Activated naive CD4-positive, alpha-beta T cell (primary cell): ENCODE measurements at places on chromosomes 6 and 20.

DNA sequence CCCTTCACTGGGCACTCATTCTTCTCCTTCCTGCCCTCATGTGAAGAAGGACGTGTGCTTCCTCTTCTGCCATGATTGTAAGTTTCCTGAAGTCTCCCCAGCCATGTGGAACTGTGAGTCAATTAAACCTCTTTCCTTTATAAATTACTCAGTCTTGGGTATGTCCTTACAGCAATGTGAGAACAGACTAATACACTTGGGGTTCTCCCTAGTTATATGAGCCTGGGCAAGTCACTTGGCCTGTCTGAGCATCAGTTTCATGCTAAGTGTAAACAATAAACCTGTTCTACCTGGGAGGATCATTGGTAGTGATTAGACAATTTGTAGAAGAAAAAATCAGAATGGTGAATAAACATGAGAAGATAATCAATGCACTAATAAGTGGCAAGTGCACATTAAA is 162.2 kb upstream of the ARG1 start:
- no peak for DNase-seq

GRCh38 chr20:34511891-34512265 is 4.3 kb upstream of the DYNLRB1 start:
- no peak for DNase-seq

GRCh38 chr6:66662721-66663507 is 955.9 kb upstream of the EYS start:
- no peak for DNase-seq

DNA sequence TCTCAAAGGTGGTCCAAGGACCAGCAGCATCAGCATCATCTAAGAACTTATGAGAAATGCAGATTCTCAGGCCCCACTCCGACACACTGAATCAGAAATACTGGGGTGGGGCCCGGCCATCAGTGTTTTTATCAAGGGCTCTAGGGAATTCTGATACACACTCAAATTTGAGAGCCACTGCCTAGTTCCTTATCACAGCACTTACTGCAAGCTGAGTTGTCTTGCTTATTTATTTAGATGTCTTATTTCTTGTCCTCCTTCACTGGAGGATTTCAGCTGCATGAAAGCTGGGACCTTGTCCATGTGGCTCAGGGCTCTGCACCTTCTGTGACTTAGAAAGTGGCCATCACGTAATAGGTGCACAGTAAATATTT is 139.4 kb upstream of the RREB1 start:
- DNase-seq, result no peak

DNA sequence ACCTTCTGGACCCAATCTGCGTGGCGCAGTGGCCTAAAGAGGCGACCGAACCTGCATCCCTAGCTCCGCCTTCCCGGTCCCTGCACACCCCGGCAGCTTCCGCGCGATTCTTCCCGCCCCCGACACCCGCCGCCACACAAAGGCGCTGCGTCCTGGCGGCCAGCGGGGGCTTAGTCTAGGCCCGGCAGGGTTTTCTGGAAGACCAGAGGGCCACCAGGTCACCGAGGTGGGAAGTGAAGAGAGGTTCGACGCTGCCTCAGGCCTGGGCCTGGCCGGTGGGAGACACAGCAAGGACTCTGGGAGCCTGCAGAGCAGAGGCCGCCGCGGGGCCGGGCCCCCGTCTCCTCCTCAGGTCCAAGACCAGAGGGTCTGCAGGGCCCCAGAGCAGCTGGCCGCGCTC is 154.9 kb downstream of the OR2B2 start:
- DNase-seq, result peak; percentile 17

DNA sequence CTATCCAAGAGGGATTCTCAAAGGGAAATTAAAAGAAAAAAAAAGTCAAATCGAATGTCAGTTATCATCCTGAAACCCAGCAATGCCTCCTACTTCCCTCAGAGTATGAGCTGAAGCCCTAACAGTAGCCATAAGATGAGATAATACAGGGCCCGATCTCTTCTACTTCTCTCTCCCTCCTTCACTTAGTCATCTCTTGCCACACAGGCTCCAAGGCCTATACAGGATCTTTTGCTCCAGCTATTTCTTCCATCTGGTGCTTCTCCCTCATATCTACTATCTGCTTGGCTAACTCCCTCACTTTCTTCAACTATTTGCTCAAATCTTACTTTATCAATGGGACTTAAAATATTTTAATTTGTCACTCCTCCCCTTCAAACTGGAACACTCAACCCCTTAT is 215.3 kb downstream of the RNGTT start:
- DNase-seq, result no peak

GRCh38 chr6:112310439-112311125 is 36.5 kb upstream of the RFPL4B start:
- no peak for DNase-seq

DNA sequence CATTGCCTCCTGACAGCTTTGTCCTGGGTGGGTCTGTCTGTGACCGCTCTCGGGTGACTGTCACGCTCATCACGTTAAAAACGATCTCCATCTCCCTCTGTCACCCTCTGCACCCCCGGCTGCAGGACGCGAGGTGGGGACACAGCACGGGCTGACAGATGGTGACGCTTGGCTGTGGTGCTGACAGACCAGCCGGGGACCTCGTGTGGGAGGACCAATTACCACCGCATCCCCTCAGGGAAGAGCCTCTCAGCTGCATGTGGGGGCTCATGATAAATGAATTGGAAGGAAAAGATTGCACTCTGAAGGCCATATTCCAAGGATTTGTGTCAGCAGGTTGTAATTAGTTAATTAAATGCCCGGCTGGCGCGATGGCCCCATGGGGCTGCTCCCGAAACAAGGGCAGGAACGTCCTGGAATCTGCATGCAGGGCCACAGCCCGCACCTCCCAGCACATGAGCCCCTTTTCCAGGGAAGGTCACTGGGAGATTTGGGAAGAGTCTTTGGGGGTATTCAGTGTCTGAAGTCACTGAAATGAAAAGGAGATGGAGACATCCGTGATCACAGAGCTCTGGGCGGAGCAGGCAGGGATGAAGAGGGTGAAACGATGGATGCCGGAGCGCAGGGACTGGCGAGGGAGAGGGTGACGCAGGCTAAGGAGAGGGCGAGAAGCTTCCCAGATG is 87.1 kb downstream of the ERMARD start:
- no peak for DNase-seq

DNA sequence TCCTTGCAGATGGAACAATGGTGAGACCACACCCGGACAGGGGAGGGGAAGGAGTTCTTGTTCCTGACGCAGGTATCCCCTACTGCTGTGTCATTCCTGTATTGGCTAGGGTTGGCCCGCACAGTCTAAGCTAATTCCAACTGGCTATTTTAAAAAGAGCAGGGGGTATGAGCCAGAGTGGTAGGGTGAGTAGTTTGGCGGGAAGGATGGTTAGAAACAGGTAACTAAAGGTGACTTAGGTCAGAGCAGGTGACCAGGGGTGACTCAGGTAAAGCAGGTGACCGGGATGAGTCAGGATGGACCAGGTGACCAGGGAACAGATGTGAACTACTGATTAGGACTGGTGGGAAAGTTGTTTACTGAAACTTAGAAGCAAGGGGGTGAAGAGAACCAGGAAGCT is 58.0 kb downstream of the ZNF292 start:
- no peak for DNase-seq

GRCh38 chr6:118101220-118101619 is 194.2 kb downstream of the SLC35F1 start:
- DNase-seq, result no peak

DNA sequence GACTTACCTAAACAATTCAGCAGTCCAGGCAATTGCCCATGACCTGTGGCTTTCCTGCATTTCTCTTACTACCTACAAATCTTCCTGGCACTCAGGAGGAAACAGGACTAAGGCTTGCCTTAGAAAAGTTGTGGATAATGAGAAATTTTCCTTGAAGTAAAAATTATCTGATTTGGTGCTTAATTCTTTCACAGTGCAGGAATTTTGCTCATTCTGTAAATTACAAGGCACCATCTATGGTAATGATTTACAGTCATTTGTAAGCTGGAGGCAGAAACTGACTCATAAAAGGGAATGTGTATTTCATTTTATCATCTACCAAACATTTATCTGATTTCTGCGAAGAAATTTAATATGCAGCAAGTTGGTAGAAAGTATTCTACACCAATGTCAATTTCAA is 211.5 kb upstream of the FKBP1C start:
- DNase-seq, result no peak

DNA sequence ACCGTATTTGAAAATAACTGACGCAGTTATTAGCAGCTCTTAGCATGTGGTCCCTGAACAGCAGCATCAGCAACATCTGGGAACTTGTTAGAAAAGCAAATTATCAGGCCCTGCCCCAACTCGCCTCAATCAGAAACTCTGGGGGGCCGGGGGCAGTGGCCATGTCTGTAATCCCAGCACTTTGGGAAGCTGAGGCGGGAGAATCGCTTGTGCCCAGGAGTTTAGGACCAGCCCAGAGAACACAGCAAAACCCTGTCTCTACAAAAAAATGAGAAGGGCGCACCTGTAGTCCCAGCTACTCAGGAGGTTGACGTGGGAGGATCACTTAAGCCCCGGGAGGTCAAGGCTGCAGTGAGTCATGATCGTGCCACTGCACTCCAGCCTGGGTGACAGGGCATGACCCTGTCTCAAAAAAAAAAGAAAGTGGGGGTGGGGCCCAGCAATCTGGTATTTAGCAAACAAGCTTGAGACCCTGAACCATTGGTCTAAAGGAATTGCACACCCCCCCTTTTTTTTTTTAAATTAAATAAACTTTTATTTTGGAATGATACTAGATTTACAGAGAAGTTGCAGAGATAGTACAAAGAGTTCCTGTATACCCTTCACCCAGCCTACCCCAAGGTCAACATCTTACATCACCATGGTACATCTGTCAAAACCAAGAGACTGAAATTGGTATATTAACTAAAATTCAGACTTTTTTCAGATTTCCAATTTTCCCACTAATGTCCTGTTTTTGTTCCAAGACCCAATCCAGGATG is 6.7 kb downstream of the SRXN1 start:
- no peak for DNase-seq

GRCh38 chr6:143002686-143003085 is 57.7 kb upstream of the HIVEP2 start:
- DNase-seq, result no peak

DNA sequence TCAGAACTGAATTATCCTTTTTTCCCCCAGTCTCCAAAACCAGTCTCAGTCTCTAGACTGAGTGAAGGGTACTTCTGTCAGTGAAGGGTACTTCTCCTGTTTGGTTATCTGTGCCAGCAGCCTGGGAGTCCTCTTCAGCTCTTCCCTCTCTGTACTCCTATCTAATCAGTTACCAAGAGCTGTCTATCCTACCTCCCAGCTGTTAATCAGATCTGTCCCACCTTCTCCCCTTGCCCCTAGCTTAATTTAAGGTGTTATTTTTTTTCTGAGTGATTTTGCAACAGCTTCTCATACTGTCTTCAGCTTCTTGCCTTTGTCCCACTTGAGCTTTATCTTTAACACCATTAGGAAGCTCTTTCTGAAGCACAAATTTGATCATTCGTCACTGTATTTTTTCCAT is 491.9 kb upstream of the SOX4 start:
- DNase-seq, result no peak

DNA sequence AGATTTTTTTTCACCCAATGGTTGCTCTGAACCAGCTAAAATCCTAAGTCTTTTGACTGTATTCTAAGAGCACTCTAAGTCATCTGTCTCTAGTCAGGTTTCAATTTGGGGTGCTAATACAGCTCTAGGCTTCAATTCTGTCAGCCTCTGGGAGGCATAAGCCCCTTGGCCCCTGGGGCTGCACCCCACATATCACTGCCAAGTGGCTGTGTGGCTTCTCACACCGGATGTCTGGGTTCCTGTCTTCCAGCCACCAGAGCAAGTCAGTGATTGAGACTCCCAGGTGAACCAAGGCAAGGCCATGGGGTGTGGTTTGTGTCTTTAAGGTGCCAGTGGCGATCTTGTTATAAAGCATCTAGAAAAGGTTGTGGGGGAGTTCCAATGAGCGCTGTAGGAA is 136.5 kb downstream of the TMEM242 start:
- no peak for DNase-seq

GRCh38 chr20:32184961-32185603 is 22.5 kb downstream of the PLAGL2 start:
- no peak for DNase-seq

- DNase-seq, result no peak
Measured at GRCh38 chr6:170476360-170476759, 76.7 kb downstream of the PSMB1 start.

DNA sequence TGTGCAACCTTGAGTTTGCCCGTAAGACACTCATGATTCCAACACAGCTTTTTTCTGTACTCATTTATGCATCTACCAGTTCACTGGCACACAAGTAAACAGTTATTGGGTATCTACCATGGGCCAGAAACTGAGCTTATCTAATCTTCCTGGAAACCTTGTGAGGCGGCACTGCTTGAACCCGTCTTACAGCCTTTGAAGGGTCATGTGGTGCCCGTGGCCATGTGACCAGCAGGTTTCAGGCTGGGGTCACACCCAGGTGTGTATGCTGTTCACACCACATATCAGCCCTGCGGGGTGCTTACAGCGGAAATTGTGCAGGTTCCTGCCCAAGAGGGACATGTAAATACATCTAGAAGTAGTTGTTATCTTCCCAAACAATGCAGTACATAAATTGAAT is 6.1 kb downstream of the THBD start:
- DNase-seq, result no peak

DNA sequence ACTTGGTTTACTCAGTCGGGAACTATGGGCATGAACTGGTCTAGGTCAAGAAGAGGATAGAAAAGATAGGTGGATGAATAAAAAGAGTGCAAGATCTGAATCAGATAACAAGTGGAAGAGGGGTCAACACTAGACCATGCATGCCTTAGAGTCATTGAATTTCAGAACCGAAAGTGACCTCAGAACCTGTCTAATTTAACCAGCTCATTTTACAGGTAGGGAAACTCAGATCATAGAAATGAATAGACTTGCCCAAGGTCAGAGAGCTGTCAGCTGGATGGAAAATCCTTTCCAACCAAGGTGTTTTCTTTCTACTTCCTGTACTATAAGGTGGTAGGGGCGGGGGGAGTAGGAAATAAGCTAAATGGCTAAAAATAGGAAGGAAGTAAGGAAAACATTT is 121.4 kb upstream of the ADGRF1 start:
- no peak for DNase-seq

DNA sequence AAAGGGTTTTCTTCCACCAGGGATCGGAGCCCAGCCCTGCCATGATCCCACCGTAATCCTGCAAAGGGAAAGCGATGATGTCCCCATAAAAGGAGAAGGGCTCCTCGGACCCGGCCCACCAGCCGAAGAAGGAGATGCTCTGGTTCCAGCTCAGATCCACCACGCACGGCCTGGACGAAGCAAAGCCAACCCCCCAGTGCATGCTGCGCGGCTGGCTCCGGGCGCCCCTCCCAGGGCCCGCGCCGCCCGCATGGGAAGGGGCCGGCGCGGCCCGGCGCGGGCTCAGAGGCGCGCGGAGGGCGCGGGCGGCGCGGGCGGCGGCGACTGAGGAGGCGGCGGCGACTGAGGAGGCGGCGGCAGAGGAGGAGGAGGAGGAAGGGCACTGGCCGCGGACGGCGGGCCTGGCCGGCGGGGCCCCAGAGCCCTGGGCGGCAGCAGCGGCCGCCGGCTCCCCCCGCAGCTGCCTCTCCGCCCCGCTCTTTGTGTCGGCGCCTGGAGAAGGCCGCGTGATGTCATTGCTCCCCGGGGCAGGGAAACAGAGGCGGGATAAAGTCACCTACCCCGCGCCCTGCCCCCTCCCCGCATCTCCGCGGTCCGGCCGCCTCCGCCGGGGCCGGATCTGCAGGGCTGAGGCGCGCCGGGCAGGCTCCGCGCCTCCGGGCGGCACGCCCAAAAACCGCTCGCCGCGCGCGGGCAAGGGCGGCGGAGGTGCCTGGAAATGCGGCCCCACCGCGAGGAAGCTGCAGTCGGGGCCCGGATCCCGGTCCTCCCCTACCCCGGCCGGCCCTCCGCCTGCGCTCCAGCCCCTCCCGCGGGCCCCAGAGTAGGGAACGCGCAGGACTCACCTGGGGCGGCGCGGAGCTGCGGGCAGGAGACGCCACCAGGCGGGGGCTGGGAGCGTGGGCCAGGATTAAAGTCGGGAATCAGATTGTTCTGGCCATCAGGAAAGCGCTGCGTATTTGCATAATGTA is at the start of gene FAXC:
Gene FAXC (minus strand): TSS at position 504 of the 971 bp plus-strand sequence. CDS start 302 bp downstream, at position 202.
- DNase-seq, result no peak
